ENCODE measurements at places on chromosomes 16 and 17.
A peak's percentile ranks its signal among the peaks of the same experiment; 100 is the strongest.

- no peak for DNase-seq
Observed at GRCh38 chr16:12403746-12404658, 399.7 kb downstream of the CPPED1 start.

- DNase-seq: no peak
Observed at GRCh38 chr17:10013365-10014112, 108.5 kb upstream of the RCVRN start.

DNA sequence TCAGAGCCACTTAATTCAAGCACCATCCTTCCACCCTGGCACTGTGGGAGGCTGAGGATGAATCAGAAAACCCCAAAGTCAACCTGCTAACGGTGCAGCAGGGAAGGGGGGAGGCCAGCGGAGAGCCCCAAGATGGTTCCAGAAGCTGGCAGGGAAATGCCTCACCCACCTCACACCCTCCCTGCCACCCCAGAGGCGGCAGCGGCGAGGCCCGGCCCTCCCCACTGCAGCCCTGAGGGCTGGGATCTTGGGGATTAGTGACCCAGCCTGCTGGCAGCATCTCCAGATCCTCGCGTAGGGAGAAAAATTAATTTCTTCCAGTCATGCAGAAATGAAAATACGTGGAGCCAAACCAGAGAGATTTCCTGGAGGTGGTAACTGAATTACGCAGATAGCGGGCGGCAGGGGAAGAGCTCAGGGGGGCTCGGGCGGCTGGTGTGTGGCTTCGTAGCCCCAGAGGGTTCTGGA, 38.2 kb downstream of the CBFA2T3 start:
- DNase-seq: no peak

DNA sequence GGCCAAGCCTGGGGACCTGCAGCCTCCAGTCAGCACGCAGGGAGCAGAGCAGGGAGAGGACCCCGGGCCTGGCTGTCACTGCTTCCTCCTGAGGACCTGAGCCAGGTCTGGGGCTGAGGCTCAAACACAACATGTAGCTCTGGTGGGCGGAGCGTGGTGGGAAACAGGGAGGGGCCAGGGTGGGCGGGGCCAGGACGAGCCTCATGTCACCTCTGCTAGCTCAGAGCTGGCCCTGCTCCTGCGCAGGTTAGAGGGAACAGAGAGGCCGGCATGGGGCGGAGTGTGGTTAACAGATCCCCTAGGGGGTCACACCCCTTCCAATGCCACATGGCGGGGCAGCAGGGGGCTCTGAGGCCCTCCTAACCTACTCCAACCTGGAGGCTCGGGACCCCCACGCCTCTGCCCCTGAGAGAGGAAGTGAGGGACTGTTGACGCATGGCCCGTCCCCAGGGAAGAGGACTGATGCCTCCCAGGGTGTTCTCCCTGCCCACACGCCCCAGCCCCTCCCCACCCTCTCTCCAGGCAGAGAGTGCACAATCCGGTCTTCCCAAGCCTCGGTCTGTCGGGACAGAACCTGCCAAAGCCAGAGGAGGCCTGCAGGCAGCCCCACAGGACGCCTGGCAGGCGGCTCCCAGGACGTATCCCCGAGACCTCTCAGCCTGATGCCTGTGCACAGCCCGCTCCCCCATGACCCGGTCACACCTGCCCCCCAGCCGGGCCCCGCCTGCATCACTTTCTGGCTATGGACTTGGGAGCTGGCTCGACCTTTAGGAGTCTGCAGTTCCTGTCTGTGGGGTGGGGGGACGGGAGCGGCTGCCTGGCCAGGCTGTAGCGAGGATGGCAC, 15.2 kb downstream of the PIEZO1 start:
- DNase-seq: no peak

- no peak for DNase-seq
Observed at GRCh38 chr17:49694847-49695697, 12.7 kb downstream of the SLC35B1 start.

- DNase-seq: no peak
Observed at GRCh38 chr17:28751600-28752366, 8.0 kb downstream of the TRAF4 start.

GRCh38 chr16:80704751-80705505, 99.5 kb downstream of the CDYL2 start:
- no peak for DNase-seq

GRCh38 chr17:82435601-82436583, 14.7 kb downstream of the CYBC1 start:
- no peak for DNase-seq

DNA sequence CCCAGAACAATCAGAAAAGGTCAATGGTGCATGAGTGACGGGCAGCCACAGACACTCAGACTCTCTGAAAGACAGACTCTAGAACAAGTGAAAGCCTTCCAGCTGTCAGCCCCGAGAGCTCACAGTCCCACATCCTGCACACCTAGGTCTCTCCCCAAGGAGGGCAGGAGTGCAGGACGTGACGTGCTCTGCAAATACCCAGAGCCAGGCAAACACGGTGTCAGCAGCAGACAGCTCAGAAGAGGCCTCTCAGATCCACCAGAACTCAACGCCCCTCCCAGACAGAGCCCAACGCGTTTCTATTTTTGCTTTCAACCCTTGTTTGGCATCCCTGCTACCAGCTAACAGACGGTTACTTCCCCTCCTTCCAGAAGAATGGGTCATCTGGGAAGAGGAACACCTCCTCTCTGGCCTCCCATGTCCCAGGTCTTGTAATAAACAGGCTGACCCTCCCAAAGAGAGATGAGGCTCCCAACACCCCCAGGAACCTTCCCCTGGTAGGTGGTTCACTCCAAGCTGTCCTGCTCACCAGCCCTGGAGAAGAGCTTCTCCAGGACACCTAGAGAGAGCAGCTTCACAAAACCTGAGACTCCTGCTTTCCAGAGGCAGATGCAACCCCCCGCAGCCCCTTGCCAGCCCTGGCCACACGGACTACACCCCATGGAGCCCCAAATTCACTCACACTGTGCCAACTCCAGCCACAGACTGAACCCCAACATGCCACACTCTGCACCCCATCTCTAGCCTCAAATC, 7.6 kb downstream of the PITPNM3 start:
- no peak for DNase-seq

- DNase-seq: no peak
Observed at GRCh38 chr17:67400193-67400592, 23.1 kb downstream of the PITPNC1 start.

DNA sequence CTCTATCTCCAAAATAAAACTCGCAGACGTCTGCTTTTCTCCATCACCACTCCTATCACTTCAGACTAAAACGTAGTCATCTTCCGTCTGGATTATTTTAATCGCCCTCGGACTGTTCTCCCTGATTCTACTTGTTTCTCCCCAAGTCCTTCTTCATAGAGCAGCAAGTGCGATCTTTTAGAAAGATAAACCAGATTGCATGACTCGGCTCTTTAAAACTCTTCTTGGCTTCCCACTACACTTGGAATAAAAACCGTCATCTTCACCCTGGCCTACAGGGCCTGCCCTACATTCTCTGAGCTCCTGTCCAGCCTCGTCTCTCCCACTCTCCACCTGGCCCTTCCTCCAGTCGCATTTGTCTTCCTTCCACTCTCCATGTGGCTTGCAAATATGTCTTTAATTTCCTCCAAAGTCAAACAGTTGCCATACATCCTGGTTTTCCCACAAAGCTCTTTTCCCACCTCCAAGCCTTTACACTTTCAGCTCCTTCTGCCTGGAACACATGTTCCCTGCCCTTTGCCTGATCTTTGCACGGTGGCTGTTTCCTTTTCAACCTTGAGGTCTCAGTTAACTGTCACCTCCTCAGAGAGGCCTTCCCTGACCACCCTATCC, 70.5 kb upstream of the DHX40 start:
- DNase-seq: no peak

GRCh38 chr16:63385714-63386432, 1349.6 kb upstream of the CDH8 start:
- DNase-seq: peak; percentile 26

DNA sequence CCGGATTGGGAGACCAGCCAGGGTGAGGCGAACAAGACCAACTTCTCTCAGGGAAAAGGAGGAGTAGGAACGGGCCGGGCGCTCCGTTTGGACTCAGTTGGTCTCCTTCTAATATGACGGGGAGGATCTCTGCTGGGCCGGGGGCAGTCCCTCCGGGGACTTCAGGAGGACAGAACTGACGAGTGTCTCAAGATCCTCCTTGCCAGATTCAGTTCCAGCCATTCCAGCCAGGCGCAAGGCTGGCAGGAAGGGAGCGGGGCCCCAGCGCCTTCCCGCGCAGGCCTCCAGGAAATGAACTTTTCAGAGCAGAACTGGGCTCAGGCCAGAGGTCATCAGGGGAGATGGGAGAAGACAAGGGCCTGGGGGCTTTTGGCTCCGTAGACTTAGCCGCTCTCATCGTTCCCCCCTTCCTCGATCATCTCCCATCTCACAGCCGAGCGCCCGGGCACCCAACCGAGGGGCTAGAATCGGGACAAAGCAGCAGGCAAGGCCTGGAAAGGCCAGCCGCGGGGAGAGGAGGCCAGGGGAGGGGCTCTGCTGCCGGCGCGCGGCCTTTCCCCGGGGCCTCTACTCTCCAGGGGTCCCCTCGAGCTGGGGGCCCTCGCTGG, 1.6 kb downstream of the ZNF423 start:
- no peak for DNase-seq

Data from foreskin keratinocyte (primary cell).